ENCODE measurements at places on chromosomes 2 and 18.

DNA sequence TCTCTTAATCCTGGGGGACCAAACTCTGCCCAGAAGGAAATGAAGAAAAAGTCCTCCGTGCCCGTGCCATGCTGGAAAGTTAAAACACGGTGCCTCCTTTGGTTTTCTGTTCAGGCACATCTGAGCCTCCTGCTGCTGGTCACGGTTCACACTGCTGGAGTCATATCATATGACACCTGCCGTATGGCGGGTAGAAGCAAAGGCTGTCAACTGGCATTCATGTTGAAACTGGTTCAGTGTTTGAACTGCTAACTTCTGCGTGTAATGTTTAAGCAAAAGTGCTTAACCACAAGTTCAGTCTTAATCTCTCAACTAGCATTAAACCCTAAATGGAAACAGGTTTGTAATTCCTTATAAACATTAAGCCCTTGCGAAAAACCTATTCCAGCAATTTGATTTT lies 3.1 kb downstream of the STK39 start:
- DNase-seq, result no peak

- DNase-seq, result no peak
Measured at GRCh38 chr18:63591725-63592124, 4.6 kb downstream of the SERPINB13 start.

DNA sequence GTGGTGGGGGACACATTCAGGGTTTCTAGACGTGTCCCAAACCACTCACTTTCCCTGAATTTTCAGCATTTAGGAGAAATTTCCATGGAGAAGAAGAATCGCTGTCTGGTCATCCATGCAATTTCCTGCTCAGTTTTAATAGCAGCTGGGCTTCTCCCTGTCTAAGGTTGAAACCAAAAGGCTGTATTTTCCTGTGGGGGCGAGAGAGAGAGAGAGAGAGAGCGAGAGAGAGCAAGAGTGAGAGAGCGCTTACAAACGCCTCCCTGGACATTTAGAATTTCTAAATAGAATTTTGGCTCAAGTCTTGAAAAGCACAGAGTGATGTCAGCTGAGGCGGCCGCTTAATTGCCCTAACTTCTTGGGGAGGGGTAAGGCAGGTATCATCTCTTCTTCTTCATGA lies 110.8 kb downstream of the SETBP1 start:
- DNase-seq, result no peak

GRCh38 chr2:59150217-59150849 lies 909.2 kb upstream of the FANCL start:
- no peak for DNase-seq

DNA sequence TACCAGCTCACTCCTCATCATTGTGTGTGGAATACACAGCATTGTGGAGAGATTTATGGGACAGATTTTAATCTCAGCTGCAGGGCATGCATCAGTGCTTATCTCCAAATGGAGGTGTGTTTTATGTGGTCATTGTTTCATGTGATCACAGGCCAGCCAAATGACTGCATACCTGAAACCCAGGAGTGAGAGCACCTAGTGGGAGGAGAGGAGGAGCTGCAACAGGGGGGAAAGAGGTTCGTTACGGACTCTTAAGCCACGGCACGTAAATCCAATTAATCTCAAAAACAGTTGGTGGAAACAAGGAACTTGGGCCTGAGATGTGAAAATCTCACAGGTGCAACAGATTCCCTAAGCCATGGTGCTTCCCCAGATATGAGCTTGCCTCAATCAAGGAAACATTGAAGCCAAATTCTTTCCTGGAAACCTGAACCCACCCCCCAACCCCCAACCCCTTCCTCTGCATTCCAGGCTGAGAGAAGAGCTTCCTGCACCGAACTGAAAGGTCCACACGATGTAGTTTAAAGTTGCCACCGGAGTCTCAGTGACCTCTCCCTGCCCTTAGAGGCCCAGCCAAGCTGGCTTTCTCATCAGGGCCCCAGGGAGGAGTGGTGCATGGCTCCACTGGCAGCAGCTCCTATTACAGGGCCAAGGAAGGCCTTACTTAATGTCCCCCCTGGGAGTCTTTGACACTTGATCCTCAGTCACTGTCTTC lies 167.4 kb downstream of the C1D start:
- no peak for DNase-seq

DNA sequence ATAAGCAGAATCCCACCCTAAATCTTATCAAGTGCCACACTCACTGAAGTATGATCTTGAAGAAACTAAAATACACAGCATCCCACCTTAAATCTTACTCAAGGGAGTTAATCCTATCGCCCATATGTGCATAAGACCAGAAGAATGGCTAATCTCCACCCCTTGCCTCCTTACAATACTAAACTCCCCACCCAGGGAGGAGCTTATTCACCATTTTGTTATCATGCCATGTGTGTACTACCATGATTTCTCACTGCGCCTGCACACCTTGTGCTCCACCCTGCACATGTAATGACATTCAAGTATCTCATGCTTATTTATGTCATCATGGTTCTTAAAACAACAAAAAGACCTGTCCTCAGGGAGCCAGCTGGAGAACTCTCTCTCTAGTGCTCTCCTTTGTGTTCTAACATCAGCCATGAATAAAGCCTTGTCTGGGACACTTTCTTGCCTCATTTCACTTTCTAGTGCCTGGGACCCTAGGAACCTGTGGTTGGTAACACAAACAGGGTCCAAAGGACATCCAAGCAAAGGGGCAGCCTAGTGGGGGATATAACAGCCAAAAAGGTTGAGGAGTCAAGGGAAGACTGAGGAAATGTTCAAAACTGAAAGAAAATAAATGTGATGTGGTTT lies 87.4 kb downstream of the SLC66A3 start:
- no peak for DNase-seq

- DNase-seq, result no peak
Measured at GRCh38 chr2:24926602-24927252, 6.7 kb upstream of the ADCY3 start.

DNA sequence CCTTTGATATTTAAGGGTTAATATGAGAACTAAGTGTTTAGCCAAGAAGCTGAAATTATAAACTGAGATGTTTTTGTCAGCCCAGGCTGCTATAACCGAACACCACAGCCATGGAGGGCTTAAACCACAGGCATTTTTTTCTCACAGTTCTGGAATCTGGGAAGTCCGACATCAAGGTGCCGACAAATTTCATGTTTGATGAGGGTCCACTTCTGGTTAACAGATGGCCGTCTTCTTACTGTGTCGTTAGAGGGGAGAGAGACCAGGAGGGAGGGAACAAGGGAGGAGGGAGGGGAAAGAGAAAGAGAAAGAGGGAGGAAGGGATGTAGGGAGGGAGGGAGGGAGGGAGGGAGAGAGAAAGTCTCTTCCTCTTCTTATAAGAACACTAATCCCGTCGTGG lies 6.5 kb upstream of the CNDP2 start:
- no peak for DNase-seq

DNA sequence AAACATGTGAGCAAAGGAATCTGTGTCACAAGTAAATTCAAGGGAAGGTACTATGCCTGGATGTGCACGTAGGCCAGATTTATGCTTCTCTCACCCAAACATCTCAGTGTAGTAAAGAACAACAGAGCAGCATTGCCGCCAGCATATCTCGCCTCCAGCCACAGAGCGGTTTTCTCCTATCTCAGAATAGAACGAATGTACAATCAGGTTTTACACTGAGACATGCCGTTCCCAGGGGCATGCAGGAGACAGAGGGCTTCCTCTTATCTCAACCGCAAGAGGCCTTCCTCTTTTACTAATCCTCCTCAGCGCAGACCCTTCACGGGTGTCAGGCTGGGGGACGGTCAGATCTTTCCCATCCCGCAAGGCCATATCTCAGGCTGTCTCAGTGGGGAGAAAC lies 175.3 kb downstream of the RPIA start:
- DNase-seq, result no peak

DNA sequence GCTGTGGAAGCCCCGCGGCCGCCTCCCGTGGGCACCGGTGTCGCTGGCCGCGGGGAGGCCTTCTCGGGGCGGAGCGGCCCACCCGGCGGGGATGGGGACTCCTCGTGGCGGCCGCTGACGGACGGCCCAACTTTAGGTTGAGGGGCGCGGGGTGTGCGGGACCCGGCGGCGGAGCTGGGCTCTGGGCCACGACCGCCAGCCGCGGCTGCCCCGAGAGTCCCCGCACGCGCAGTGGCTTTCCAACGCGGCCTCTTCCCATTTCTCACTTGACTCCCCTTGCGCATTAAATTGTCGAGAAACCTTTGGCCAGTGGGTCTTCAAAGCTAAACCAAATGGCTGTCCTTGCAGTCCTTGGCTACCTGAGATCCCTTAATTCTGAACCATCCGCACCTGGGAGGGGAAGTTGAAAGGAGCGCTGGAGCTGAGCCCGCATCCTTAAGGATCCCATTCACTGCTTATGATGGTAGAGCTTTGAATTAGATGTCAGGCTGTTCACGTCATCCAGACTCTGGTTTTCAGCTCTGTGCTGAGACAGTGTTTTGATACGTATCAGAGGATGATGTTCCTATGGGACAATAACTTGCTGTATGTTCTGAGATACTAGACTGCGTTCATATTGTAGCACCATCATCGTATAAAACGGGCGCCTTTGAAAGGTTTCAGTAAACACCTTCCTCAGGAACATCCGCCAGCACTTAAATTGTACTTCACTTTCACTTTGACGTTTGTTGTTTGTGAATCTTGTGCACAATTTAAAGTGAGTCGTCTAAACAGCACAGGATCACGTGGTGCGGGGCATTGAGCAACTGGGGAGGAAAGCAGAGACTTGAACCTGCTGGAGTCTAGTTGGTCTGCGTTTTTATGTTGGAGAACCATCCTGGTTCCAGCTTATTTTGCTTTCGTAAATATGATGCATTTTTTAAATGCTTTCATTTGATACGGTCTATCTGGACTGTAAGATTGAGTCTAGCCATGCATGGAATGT lies 874 bp downstream of the CLIP4 start:
- peak; percentile 6 for DNase-seq

GRCh38 chr2:187991389-187991788 lies 300.3 kb upstream of the GULP1 start:
- no peak for DNase-seq

DNA sequence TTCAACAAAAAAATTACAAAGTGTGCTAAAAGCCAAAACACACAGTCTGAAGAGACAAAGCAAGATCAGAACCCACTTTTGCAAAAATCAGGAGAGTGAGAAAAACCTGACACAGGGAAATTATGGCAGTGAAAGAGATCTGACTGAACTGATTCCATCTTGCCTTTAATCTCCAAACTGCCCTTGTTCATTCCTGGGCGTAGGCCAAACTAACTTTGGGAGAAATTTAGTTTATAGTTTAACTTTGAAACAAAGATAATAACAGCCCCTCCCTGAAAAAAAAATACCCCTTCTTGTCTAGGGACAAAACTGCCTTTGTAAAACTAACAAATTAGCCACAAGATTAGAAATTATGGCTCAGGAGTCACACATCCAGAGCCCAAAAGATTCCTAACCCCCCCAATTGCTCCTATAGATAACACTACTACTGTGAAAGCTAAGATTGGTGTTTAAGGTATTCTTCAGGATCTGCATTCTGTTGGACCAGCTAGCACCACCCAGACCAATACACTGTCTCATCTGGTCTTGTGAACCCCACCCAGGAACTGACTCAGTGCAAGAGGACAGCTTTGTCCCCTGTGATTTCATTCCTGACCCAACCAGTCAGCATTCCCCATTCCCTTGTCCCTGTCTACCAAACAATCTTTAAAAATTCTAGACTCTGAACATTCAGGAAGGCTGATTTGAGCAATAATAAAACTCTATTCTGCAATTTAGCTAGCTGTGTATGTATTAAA lies 226.1 kb upstream of the SH3BP4 start:
- DNase-seq, result no peak

- no peak for DNase-seq
Measured at GRCh38 chr2:37472959-37473358, 128.5 kb downstream of the QPCT start.

DNA sequence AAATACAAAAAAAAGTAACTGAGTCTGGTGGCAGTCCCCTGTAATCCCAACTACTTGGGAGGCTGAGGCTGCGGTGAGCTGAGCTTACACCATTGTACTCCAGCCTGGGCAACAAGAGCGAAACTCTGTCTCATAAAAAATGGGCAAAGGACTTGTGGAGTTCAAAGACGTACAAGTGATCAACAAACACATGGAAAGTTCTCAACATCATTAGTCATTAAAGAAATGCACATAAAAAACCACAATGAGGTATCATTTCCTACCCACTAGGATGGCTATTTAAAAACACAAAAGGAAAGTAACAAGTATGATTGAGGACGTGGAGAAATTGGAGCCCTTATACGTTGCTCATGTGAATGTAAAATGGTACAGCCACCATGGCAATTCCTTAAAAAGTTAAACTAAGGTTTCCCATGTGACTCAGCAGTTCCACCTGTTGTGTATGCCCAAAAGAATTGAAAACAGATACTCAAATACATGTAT lies 52.3 kb downstream of the RAB10 start:
- DNase-seq, result no peak

GRCh38 chr2:63775191-63775590 lies 66.5 kb upstream of the UGP2 start:
- DNase-seq, result no peak

GRCh38 chr18:57051021-57051656 lies 95.7 kb upstream of the BOD1L2 start:
- no peak for DNase-seq

DNA sequence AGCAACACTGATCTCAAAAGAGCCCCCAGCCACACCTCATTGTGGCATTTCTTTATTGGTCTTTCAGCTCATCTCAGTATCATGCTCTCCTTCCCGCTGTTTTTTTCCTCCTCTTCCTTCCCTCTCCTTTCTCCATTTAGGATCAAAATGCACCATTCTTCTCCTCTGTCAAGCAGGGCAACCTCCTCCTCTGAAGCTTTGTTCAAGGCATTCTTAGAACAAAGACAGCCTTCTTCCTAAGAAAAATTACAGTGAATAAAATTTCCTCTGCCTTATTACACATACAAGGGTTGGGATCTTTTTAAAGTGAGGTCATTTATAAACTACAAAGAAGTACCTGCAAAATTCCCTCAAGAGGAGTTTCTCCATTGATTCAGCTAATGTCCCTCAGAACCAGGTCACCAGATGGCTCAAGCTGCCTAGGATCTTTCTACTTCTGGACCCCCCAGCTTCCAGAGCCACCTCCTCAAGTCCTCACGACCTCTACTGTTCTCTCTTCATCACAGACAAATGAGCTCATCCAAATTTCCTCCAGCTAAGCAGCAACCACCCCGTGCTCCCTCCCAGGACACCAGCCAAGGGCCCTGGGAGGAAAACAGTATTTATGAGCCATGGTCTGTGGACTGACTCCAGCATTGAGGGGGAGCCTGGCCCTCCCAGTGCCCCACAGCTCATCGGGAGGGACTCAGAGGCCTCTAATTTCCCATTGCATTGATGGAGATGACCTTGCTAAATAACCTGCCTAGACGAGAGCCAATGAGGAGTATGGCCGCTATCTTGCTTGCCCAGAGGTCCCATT lies 18.0 kb downstream of the SFXN5 start:
- no peak for DNase-seq
